CD4-positive, alpha-beta T cell treated with Interleukin-1 beta for 1 hour (primary cell): ENCODE measurements at places on chromosomes 7 and 10.

- DNase-seq = no peak
Measured at GRCh38 chr7:38512291-38512690, 118.9 kb downstream of the AMPH start.

GRCh38 chr7:142556740-142557139, 192.5 kb upstream of the PRSS1 start:
- DNase-seq = peak; percentile 54

GRCh38 chr10:132054564-132054963, 11.2 kb upstream of the JAKMIP3 start:
- DNase-seq = no peak

DNA sequence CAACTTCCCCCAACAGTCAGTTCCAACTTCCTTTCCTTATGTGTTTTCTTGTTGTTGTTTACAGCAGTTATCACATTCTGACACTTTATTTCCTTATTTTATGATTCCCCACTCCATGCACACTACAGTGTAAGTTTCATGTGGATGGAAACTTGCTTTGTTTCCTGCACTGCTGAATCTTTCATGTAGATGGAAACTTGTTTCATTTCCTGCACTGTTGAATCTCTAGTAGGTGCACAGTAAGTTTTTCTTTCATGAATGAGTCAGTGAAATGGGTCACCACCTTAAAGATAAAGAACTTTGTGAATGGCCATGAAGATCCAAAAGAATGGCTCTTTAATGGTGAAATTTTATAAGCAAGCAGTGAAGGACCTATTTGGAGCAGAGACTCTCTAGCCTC, 61.4 kb downstream of the SHOC2 start:
- no peak for DNase-seq

DNA sequence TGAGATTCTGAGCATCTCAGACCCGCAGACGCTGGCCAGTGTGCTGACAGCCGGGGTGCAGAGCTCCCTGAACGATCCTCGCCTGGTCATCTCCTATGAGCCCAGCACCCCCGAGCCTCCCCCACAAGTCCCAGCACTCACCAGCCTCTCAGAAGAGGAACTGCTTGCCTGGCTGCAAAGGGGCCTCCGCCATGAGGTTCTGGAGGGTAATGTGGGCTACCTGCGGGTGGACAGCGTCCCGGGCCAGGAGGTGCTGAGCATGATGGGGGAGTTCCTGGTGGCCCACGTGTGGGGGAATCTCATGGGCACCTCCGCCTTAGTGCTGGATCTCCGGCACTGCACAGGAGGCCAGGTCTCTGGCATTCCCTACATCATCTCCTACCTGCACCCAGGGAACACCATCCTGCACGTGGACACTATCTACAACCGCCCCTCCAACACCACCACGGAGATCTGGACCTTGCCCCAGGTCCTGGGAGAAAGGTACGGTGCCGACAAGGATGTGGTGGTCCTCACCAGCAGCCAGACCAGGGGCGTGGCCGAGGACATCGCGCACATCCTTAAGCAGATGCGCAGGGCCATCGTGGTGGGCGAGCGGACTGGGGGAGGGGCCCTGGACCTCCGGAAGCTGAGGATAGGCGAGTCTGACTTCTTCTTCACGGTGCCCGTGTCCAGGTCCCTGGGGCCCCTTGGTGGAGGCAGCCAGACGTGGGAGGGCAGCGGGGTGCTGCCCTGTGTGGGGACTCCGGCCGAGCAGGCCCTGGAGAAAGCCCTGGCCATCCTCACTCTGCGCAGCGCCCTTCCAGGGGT, 703 bp downstream of the RBP3 start:
- DNase-seq = no peak

DNA sequence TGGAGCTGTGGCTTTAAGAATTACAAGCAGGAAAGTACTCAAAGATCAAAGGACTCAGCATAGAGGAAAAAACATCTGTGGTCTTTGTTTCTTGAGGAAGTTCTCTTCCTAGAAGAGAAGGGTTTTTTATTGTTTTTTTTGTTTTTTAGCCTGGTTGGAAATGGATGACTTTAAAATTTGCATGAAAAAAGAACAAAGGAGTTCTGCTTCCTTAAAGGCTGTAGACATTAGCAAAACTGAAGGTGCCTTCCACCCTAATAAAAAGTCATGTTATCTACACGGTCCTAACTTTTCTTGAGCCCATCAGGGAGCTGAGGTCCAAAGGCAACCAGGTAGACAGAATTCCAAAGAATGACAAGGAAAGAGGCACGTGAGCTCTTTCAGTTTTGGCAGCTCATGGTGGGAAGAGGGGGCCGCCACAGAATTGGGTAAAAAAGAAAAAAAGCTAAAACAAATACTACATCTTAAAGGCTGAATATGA, 356.6 kb downstream of the SH2D4B start:
- no peak for DNase-seq

DNA sequence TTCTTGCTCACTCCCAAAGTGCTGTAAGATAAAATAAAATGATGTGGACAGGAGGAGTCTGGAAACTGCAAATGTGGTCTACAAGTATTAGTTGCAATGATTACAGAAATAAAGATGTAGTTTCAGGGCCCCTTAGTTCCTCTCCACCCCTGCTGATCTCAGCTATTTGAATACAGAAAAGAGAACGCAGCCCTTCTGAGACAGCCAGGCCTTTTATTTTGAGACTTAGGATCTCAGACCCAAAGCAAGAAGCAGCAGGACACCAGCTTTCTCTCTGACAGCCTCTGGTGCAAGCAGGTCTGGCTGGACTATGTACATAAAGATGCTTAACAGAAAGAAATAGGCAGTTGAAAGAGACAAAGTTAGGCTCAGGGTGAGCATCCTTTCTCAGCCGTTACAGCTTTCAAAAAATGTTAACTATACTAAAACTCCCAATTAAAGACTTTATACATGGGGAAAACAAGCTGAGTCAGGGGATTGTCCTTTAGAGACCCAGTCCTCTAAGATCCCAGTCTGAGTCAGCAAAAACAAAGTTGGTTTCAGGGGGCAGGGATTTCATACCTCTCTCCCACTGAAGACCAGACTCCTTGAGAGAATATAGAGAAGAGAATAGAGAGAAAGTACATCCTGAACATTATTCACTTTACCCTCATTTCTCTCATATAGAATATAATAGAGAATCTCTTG, 220.4 kb downstream of the TMEM178B start:
- no peak for DNase-seq

DNA sequence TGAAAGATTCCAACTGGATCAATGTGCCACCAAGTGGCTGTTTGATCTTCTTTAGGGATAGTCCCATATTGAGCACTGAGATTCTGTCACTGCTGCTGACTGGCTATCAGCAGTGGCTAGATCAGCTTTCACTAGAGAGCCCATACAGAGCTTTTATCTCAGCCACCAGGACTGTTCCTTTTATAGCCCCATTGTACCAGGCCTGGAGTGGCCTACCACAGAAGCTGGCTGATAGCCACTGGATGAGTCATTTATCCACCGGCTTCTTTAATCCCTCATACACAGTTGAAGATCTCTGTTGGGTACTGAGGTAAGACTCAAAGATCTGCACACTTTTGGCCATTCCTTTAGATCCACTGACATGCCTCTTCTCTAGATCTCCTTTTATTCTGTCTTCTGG, 1101.1 kb downstream of the SORCS3 start:
- DNase-seq = no peak

- no peak for DNase-seq
Measured at GRCh38 chr7:11252705-11253272, 279.1 kb downstream of the PHF14 start.

GRCh38 chr10:74677951-74678350, 148.4 kb upstream of the KAT6B start:
- no peak for DNase-seq

DNA sequence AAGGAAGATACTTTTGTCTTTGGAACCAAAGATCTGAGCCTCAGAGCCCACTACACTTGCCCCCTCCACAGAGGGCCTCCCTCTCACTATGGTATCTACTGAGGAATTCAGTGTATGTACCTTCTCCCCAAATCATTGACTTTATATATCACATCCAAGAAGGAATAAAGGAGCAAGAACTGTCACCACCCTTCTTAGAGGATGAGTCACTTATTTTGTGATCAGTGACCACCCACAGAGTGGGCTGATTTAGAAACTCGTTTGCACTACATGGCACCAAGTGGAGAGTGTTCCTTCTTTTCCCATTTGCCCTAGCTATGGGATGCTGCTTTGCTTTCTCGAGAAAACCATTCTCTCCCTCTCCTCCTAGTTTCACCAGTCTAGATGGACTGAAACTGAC, 5.7 kb downstream of the TMEM243 start:
- DNase-seq = no peak

GRCh38 chr10:110462166-110463095, 35.3 kb upstream of the DUSP5 start:
- DNase-seq = no peak

- DNase-seq = no peak
Measured at GRCh38 chr10:117112220-117112619, 25.9 kb downstream of the VAX1 start.

- DNase-seq = no peak
Measured at GRCh38 chr7:103851357-103851756, 138.1 kb downstream of the RELN start.

GRCh38 chr10:5876181-5876768, 13.4 kb downstream of the ANKRD16 start:
- DNase-seq = no peak
